ENCODE measurements at places on chromosomes 3 and 15. TPM values are rescaled to one million over a fixed set of nuclear protein-coding genes. Genes with fewer than 3 reads are reported as not detected.
A peak's percentile ranks its signal among the peaks of the same experiment; 100 is the strongest.

DNA sequence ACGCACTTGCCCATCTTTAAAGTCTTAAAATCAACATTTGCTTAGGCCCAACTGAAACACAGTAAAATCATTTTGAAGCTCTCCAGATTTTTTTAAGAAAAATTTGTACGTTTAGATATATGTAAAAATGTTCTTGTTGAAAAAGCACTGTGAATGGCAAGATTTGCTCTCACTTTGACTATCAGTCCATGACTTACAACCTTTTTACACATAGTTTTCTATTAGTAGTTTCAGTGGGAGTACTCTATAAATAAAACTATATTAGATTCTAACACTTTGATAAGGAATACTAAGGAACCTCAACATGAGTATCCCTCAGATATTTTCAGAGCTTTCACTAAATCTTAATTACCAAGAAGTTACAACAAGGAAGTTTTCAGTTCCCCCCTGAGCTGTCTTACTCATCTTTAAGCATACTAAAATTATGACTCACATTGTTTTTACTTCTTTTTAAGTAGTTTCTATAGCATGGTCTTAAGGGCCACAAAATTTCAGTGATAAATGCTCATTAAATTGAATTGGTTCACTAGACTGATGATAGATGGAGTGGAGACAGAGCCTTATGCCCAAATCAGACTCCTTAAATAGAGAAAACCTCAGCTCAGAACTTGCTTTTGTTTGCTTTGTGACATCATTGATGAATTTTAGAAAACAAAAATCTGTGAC lies 31.6 kb upstream of the RAP2B start:
- DNase-seq = no peak

AADACL2 gene
- total RNA-seq = not detected

GRCh38 chr15:58393241-58393662 lies 38.5 kb upstream of the LIPC start:
- DNase-seq = no peak

SAMMSON gene
- not detected for total RNA-seq

- no peak for DNase-seq
These were observed 44.7 kb downstream of the RORA start for GRCh38 chr15:61184431-61184830.

VGLL3 gene
- total RNA-seq = not detected

CCDC9B gene
- total RNA-seq = 2.6 TPM

HCN4 gene
- not detected for total RNA-seq

GRCh38 chr3:180755556-180755955 lies 76.3 kb upstream of the CCDC39 start:
- no peak for DNase-seq

DNA sequence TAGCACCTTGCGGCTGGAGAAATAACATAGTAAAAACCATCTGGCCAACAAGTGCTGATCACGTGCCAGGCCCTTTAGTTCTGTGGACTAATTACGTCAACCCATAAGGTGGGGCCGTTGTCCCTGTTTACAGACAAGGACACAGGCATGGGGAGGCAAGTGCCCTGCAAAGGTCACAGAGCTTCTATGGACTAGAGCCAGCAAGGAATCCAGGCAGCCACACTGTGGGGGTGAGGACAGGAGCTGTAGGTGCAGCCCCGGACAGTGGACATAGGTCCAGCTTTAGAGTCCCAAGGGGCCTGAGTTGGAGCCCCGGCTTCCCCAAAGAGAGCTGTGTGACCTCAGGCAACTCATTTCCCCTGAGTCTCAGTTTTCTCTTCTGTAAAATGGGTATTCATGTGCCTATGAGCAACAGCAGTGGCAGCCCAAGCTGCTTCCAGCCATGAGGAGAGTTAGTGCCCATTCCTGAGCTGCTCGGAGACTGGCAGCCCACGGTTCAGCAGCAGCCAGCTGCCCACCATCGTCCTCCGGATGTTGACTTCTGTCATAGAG lies 13.9 kb downstream of the CHST13 start:
- peak; percentile 13 for DNase-seq

DNA sequence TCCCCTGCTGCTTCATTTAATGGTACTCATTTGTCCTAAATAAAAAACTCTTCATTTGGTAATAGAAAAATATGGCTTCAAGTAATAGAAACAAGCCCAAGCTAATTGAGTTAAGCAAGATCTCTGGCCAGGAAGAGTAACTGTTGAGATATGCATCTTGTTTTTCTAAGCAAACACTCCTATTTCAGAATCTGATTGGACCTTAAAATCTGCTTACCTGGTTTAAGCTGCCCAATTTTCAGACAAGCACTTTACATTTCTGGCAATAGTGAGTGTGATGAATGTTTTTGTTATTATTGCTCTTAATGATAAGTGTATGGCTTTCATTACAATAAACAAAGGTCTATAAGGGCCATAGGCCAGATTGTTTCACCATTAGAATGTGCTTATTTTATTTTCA lies 86.2 kb downstream of the CMSS1 start:
- no peak for DNase-seq

DNA sequence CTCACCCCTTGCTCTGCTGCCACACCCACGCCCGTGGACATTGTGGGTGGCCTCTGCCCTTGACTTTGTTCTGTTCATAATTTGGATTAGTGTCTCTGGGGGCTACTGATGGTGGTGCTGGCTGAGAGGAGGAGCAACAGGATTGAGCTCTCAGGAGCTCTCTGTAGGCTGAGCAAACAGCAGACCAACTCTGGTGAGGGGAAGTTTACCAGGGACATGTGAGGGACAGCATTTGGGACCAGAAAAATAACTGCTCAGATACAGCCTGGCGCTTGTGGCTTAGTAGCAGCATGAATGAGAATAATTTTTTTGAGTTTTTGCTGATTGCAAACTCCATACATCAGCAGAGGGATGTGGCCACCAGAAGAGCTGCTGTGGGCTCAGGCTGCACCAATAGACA lies 14.8 kb downstream of the PPCDC start:
- no peak for DNase-seq

DNA sequence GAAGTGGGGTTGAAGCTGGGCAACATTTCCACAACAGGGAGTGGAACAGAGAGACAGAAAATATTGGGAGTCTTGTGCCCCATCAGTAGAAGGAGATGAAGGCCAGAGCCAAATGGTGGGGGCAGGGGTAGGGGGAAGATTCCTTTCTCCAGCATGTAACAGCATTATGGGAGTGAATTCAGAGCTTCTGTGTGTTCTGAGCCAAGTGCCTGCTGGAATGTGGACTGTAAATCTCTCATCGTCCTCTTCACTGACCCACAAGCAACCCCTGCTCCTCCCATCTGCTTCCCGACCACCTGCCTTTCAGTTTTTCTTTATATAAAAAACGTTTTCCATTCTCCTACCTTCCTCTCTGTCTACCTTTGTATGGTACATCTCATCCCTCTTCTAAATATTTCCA lies 344.2 kb upstream of the TPRG1 start:
- no peak for DNase-seq

- no peak for DNase-seq
These were observed 187.2 kb downstream of the CACNA2D3 start for GRCh38 chr3:54309601-54310000.

GRIP2 gene
- total RNA-seq = not detected

GRCh38 chr15:71780115-71780976 lies 30.0 kb upstream of the NR2E3 start:
- DNase-seq = no peak

DNA sequence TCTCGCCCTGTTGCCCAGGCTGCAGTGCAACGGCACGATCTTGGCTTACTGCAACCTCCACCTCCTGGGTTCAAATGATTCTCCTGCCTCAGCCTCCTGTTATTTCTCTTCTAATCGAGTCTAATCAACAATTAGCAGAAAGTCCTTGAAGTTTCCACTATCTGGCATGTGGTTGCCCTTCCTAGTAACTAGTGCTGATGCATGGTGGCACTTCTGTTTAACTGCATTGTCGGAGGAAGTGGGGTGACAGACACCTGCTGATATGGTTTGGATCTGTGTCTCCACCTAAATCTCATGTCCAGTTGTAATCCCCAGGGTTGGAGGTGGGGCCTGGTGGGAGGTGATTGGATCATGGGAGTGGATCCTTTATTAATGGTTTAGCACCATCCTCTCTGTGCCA lies 9.2 kb downstream of the CRTAP start:
- no peak for DNase-seq

VPS13C gene
- total RNA-seq = 100 TPM

DNA sequence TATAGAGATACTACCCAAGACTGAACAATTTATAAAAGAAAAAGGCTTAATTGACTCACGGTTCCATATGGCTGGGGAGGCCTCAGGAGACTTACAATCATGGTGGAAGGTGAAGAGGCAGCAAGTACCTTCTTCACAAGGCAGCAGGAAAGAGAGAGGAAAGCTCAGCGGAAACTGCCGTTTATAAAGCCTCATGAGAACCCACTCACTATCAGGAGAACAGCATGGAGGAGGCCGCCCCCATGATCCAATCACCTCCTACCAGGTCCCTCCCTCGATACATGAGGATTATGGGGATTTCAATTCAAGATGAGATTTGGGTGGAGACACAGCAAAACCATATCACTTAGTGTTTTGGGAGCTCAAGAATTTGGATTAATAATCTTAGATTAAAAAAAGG lies 240.2 kb downstream of the UACA start:
- no peak for DNase-seq

TRIM42 gene
- total RNA-seq = not detected

LRRK1 gene
- 0.48 TPM for total RNA-seq

DCP1A gene
- 32.5 TPM for total RNA-seq

- no peak for DNase-seq
These were observed 27.9 kb upstream of the TGFBR2 start for GRCh38 chr3:30578479-30578878.

DNA sequence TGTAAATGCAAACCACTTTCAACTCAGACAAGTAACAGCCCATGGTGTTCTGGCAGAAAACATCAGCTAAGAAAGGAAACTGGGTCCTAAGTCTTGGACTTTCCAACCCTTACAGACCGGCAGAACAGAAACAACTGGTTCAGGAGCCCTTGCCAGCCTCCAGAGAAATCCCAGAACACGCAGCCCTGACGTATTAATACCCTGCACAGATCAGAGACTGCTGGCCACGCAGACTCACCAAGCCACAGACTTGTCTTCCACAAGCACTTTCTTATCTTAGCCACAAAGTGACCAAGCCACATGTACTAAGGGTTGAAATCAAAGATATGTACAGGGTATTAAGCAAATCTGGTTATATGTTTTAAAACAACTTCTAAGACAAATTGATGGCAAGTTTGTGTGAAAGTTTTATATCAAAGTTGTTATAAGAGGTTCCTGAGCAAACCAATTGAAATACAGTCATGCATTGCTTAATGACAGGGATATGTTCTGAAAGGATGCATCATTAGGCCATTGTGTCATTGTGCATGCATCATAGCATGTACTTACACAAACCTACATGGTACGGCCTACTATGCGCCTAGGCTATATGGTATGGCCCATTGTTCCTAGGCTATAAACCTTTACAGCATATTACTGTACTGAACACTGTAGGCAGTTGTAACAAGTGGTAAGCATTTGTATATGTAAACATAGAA lies 36.8 kb downstream of the BTD start:
- no peak for DNase-seq

DNA sequence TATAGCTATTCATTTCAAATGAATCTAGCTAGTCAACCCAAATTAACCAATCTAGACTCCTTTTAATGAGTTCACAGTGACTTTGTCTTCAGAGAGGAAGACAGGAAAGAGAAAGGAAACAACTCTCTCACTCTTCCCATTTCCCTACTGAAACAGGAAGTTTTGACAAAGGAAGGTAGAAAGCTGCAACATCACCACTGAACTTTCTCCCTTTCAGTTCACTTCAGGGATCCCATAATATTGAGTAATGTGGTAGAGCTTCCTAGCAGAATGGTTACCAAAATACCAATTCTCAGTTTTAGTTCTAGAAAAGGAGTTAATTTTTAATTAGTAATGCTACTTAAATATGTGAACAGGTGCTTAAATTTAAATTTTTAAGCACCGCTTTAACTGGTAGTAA lies 7.5 kb downstream of the VPS13C start:
- DNase-seq = no peak

GRCh38 chr3:19347671-19348070 lies 199.4 kb downstream of the KCNH8 start:
- no peak for DNase-seq

Data from activated naive CD8-positive, alpha-beta T cell treated with anti-CD3 and anti-CD28 coated beads, Interleukin-2, amount 10 ng/mL, durations not matched to agents 7 days and 5 days (primary cell).